ENCODE measurements at places on chromosomes 12 and 14. TPM values are rescaled to one million over a fixed set of nuclear protein-coding genes. Genes with fewer than 3 reads are reported as not detected.

DNA sequence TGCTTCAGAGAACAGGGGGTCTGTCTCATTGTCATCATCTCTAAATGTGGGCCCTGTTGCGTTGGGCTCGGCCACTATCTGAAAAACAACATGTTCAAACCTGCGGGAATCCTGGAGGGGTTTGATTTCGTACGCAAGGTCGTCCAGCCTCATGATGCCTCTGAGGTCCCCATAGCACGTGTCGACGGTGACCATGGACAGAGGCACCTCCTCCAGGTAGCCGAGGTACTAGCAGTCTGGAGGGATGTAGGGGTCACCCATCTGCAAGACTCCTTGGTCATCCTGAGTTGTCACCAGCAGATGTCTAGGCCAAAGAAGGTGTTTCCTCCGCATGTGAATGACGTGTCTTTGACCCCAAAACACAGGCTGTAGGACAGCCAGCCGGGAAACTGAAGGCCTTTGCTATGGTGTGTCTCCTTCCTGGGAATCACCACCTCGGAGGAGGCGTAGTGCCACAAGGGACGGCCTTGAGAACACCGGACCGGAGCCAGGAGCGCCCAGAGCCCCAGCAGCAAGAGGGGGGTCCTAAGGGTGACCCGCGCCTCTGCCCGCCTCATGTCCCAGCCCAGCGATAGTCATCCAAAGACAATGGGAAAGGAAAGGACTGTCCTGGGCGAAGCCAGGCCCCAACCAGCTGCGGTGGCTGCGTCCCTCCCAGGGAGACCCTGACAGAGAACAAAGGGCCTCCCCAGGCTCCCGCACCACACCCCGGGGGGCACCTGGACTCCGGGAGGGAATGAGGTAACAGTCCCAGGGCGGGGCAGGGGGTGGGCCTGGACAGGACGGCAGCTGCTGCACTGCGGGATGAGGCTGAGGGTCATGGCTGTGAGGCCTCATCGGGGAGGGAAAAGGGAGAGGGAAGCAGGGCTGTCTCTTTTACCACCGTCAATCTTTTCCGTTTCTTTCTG, 445.5 kb downstream of the TMEM121 start:
- no peaks in the 10 kb centered on the region for H3K4me1 ChIP-seq
- H3K27ac ChIP-seq = no peak overlapping the region
- no peak overlapping the region for H3K4me3 ChIP-seq
- H3K36me3 ChIP-seq = peaks cover 54% of the 10 kb centered on the region
- H3K27me3 ChIP-seq = no peaks in the 10 kb centered on the region

DNA sequence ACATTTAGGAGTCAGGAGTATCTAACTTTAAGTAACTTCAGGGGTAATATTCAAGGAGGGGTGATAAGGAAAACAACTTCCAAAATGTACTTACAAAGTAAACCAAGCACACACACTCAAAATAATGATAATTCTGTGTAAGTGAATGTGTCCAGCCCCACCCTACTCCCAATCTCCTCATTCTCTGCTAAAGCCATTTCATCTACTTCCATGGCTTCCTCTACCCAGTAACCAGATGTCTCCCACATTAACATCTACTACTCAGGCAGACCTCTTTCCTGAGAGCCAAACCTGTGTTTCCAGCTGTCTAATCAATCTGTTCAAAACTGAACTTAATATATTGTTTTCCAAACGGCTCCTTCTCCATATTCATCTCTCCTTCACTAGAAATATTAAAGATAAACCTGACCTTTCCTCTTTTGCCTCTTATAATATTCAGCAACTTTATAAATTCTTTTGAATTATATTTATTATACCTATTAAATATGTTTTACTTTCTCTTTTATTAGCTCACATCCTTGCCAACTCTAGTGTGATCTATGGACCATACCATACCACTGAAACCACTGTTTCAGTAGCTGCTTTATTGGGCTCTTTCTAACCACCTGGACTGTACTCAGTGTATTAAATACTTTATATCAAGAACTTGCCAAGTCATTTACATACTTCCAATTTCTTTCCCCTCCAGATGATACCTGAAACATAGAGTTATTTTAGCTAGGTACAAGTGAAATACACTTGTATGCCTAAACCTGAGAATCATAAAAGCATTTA, 170.7 kb downstream of the PPFIA2 start:
- no peak for DNase-seq
- no peaks in the 10 kb centered on the region for H3K27me3 ChIP-seq
- H3K4me1 ChIP-seq = no peaks in the 10 kb centered on the region
- H3K36me3 ChIP-seq = peaks cover 8% of the 10 kb centered on the region

DNA sequence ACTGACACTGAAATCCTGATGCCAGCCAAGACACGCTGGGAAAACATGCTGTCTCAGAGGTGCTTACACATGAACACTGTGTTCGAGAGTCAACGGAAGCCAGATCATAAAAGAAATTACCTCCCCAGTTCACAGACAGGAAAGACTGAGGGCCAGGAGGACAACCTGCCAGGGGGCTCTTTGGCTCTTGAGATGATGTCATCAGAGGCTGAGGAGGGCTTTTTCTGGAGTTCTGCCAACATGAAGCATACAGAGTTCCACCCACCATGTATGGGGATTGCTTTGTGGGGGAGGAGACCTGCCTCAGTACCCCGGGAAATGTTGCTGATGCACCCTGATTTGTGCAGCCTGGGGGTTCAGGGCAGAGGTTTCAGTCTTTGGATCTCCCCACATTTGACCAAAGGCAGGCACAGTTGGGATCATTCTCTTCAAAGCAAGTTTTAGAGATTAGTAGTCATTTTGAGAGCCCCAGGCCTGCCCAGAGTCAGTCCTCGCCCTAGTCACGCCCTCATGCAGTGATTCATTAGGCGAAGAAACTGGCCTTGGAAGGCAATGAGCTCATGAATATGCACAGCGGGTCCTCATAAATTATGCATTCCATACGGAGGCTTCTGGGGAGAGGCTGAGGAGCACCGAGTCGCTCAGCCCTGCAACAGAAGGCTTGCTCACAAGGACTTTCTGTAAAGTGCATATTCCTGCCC, 34.9 kb upstream of the EML1 start:
- H3K4me3 ChIP-seq = no peak overlapping the region
- no peaks in the 10 kb centered on the region for H3K27me3 ChIP-seq
- peak; percentile 79 for DNase-seq
- H3K27ac ChIP-seq = no peak overlapping the region
- peaks cover 6% of the 10 kb centered on the region for H3K4me1 ChIP-seq

- peaks cover 2% of the 10 kb centered on the region for H3K36me3 ChIP-seq
- no peak overlapping the region for H3K27ac ChIP-seq
- no peaks in the 10 kb centered on the region for H3K4me1 ChIP-seq
- no peak overlapping the region for H3K4me3 ChIP-seq
- H3K27me3 ChIP-seq = no peaks in the 10 kb centered on the region
- DNase-seq = no peak
These were observed 18.0 kb upstream of the SLC38A4 start for GRCh38 chr12:46843811-46844210.

GRCh38 chr14:30348445-30348844, 210.5 kb upstream of the G2E3 start:
- DNase-seq = no peak
- no peaks in the 10 kb centered on the region for H3K4me1 ChIP-seq
- no peak overlapping the region for H3K4me3 ChIP-seq
- H3K36me3 ChIP-seq = no peaks in the 10 kb centered on the region
- H3K27me3 ChIP-seq = no peaks in the 10 kb centered on the region
- H3K27ac ChIP-seq = no peak overlapping the region

- H3K27me3 ChIP-seq = no peaks in the 10 kb centered on the region
- no peak overlapping the region for H3K4me3 ChIP-seq
- no peak for DNase-seq
- no peak overlapping the region for H3K27ac ChIP-seq
These were observed 87.8 kb downstream of the RIC8B start for GRCh38 chr12:106861984-106862916.

DNA sequence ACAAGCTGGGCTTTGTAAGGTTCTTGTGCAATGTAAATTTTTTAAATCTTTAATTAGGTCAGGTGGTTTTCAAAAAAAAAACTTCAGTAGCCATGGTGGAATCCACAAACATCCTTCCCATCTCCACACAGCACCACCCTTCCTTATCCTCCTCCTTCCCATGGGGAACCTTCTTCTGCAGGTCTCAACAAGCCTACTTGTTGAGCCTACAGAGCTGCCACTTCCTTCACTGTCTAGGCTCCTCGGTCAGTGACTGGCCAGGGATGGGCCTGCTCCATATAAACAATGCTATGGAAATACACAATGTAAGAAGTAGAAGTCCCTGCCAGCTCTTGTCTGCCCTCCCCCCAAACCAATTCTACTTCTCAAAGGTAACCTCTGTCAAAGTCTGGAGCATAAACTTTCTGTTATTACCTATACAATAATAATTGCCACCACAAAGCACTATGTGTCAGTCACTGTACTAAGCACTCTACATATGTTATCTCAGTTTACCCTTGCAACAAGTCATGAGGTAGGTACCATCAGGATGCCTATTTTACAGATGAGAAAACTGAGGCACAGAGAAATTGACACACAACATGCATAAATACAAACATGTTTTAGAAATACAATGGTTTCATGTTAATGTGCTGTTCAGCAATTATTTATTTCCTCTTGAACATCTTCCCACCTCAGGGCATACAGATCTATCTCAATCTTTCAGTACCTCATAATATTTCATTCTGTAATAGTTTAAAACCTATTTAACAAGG, 17.4 kb downstream of the LIMA1 start:
- no peaks in the 10 kb centered on the region for H3K4me1 ChIP-seq
- no peak for DNase-seq
- peaks cover 4% of the 10 kb centered on the region for H3K36me3 ChIP-seq
- H3K4me3 ChIP-seq = no peak overlapping the region
- no peaks in the 10 kb centered on the region for H3K27me3 ChIP-seq

DNA sequence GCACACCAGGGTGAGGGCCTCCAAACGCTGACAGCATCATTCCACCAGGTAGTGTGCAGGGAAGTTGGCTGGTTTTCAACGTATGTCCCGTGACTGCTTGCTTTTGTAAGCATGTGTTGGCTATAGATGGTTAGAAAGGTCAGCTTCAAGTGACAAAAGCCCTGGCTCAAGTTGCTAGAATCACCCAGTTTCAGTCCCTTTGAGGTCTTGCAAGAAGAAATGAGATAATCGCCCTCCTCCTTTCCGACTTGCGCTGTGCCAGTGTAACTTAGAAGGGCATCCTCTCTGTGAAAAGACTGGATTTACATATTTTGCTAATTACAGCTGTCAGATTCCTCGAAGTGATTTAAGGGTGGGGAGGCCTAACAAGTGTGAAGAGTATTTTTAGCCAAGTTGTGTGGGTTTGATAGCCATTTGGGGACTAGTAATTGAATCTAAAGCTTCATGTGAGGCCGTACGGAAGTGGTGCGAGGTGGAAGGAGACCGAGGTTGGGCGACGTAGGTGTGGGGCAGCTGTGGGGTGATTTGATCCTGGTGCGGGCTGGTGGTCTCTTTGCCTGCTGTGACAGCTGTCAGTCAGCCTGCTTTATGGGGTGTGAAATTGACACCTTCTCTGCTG, 94.7 kb downstream of the CHST11 start:
- peaks cover 6% of the 10 kb centered on the region for H3K36me3 ChIP-seq
- H3K4me1 ChIP-seq = no peaks in the 10 kb centered on the region
- H3K27me3 ChIP-seq = no peaks in the 10 kb centered on the region
- H3K27ac ChIP-seq = no peak overlapping the region
- H3K4me3 ChIP-seq = no peak overlapping the region

GRCh38 chr12:114562654-114563053, 121.3 kb downstream of the TBX3 start:
- H3K27me3 ChIP-seq = no peaks in the 10 kb centered on the region
- DNase-seq = peak; percentile 70
- no peak overlapping the region for H3K4me3 ChIP-seq
- H3K4me1 ChIP-seq = no peaks in the 10 kb centered on the region
- H3K27ac ChIP-seq = no peak overlapping the region
- H3K36me3 ChIP-seq = no peaks in the 10 kb centered on the region

- H3K36me3 ChIP-seq = peaks cover 7% of the 10 kb centered on the region
- H3K27me3 ChIP-seq = no peaks in the 10 kb centered on the region
- no peak overlapping the region for H3K27ac ChIP-seq
- H3K4me1 ChIP-seq = no peaks in the 10 kb centered on the region
- H3K4me3 ChIP-seq = no peak overlapping the region
These were observed 15.0 kb downstream of the ATF1 start for GRCh38 chr12:50778663-50779590.

- no peaks in the 10 kb centered on the region for H3K4me1 ChIP-seq
- peak overlapping the region; percentile 92 for H3K4me3 ChIP-seq
- DNase-seq = no peak
- no peak overlapping the region for H3K27ac ChIP-seq
- H3K27me3 ChIP-seq = no peaks in the 10 kb centered on the region
- peaks cover 9% of the 10 kb centered on the region for H3K36me3 ChIP-seq
These were observed 1.4 kb downstream of the ETNK1 start for GRCh38 chr12:22626406-22626805.

- H3K27ac ChIP-seq = no peak overlapping the region
- H3K4me1 ChIP-seq = no peaks in the 10 kb centered on the region
- no peak overlapping the region for H3K4me3 ChIP-seq
- no peaks in the 10 kb centered on the region for H3K27me3 ChIP-seq
- no peaks in the 10 kb centered on the region for H3K36me3 ChIP-seq
- DNase-seq = no peak
These were observed 73.4 kb upstream of the EEA1 start for GRCh38 chr12:93002293-93003054.

DNA sequence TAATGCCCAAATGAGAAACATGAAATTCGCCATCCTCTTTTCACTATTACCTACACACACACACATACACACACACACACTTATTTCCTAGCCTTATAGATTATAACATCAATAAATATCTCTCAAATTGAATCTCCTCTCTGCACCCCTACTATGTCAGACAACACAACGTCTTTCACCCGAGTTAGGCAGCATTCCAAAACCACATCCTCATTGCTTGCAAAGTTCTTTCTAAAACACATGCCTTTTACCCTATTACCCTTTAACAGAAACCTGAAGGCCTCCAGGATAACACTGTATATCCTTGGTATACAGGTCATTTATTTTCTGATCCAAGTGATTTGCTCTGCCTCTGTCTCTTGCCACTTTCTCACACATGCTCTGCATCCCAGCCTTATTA, 56.3 kb downstream of the KCNH5 start:
- H3K4me1 ChIP-seq = no peaks in the 10 kb centered on the region
- no peak for DNase-seq
- H3K4me3 ChIP-seq = no peak overlapping the region
- no peaks in the 10 kb centered on the region for H3K36me3 ChIP-seq

- H3K27me3 ChIP-seq = no peaks in the 10 kb centered on the region
- H3K4me3 ChIP-seq = no peak overlapping the region
- no peak for DNase-seq
- no peaks in the 10 kb centered on the region for H3K36me3 ChIP-seq
- no peaks in the 10 kb centered on the region for H3K4me1 ChIP-seq
These were observed 55.8 kb downstream of the CMAS start for GRCh38 chr12:22101749-22102243.

- no peak overlapping the region for H3K4me3 ChIP-seq
- no peaks in the 10 kb centered on the region for H3K36me3 ChIP-seq
- peak; percentile 83 for DNase-seq
- no peak overlapping the region for H3K27ac ChIP-seq
- H3K4me1 ChIP-seq = peaks cover 2% of the 10 kb centered on the region
These were observed 2.3 kb downstream of the TBX5 start for GRCh38 chr12:114403690-114404066.

- no peak overlapping the region for H3K27ac ChIP-seq
- peak; percentile 82 for DNase-seq
- no peaks in the 10 kb centered on the region for H3K27me3 ChIP-seq
- peaks cover 10% of the 10 kb centered on the region for H3K36me3 ChIP-seq
- H3K4me1 ChIP-seq = peaks cover 16% of the 10 kb centered on the region
These were observed 717 bp downstream of the ORAI1 start for GRCh38 chr12:121626853-121627640.

RPL41 gene
- total RNA-seq = 4,637 TPM

CIT gene
- 57.3 TPM for total RNA-seq

WNT5B gene
- total RNA-seq = 0.61 TPM

TRIM9 gene
- total RNA-seq = 0.98 TPM

SERPINA6 gene
- total RNA-seq = not detected

ZNF641 gene
- 8.1 TPM for total RNA-seq

CD27 gene
- total RNA-seq = 0.37 TPM

APPL2 gene
- 17.0 TPM for total RNA-seq

INHBE gene
- total RNA-seq = 10.1 TPM

All from H9 (cell line).